ENCODE measurements at places on chromosomes 16 and 17.

DNA sequence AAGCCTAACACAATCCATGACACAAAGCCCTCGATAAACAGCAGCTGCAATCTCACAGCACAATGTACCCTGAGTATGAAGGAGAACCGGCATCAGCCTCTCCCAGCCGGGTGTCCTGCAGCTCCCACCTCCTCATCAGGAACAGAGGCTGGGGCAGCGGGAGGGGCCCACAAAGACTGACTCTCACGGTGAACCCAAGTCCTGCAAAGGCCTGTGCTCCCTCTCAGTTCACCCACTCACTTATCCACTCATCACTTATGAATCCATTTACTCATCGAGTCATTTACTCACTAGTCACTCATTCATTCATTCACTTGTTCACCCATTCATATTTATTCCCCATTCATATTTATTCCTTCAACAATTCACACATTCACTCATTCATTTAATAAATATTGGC, 11.6 kb downstream of the ZNF423 start:
- no peak for DNase-seq

- no peak for DNase-seq
These were observed 15.7 kb downstream of the FOXL1 start for GRCh38 chr16:86593913-86594620.

- no peak for DNase-seq
These were observed 22.2 kb upstream of the LCMT1 start for GRCh38 chr16:25089351-25089750.

DNA sequence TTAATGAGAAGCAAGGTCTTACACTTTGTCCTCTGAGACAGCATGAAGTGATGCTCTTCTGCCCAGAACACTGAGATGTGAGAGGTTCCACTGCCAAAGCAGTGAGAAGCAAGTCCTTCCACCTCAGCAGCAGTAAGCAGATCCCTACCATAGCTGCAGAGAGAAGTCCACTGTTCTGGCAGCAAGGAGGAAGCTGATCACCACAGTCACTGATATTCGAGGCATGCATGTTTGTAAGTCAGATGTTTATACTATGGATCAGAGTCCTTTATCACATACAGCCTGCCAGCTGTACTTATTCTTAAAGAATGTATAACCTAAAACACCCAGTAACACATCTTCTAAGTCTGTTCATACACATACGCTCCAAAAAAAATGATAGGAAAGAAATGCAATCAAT, 18.2 kb upstream of the METTL2A start:
- no peak for DNase-seq

DNA sequence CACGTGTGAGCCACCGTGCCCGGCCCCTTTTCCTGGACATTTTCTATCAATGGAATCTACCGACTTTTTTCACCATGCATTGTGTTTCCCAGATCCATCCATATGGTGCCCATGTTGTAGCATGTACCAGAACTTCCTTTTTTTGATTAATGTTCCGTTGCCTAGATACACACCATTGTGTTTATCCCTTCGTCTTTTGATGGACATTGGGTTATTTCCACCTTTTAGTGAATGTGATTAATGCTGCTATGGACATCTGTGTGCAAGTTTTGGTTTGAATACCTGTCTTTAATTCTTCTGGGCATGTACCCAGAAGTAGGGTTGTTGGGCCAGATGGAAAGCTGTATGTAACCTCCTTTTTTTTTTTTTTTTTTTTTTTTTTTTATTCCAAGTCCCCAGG, 79.8 kb downstream of the NT5M start:
- no peak for DNase-seq

DNA sequence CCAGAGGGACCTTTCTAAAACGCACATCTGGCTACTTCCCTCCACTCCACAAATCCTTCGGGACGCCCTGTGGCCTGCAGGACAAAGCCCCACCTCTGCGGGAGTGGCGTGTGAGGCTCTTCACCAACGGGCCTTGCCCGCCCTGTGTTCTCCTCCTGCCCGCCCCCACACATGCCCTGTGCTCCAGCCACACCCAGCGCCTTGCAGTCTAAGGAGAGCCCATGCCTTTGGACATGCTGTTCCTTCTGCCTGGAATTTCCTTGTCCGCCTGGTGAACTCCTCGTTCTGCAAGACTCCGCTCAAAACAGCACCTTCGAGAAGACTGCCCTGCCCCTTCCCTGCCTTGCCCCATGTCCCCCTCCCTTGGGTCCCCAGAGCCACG, 7.4 kb downstream of the ELOB start:
- DNase-seq: peak; percentile 85

DNA sequence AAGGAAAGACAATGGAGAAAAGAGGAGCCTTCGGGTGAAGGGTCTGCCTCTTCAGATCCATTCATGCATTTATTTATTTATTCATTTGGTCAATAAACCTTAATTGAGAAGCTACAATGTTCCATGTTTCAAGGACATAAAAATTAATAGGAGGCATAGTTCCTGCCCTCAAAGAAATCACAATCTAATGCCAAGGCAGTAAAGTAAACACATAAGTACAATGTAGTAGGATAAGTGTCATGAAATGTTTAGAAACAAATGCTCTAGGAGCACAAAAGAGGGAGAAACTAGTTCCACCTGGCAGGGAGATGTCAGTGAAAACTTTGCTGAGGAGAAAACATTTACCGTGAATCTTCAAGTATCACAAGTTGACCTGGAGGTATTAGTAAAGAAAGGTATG, 103.5 kb upstream of the NOG start:
- DNase-seq: no peak

GRCh38 chr16:30997725-30998711, 12.4 kb downstream of the STX1B start:
- DNase-seq: peak; percentile 93

GRCh38 chr17:70168977-70169708, at the start of gene KCNJ2:
KCNJ2 (plus strand) TSS chr17:70169532; CDS start chr17:70175040, 5,508 bp downstream.
- DNase-seq: peak; percentile 52

GRCh38 chr16:52398021-52398420, 148.9 kb downstream of the TOX3 start:
- DNase-seq: no peak

DNA sequence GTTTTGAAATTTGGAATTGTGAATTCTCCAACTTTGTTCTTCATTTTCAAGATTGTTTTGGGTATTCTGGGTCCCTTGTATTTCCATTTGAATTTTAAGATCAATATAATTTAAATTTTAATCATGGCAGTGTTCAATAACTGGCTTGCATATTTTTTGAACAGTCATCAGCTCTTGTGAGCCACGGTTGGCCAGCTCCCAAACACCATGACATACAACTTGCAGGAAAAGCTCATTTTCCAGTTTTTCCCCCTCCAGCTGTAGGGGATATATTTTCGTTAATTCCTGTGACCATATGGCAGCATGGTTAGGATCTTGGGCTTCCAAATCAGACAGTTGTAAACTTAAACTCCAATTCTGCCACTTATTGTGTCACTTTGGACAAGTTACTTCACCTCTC, 690.1 kb downstream of the WWOX start:
- DNase-seq: no peak

DNA sequence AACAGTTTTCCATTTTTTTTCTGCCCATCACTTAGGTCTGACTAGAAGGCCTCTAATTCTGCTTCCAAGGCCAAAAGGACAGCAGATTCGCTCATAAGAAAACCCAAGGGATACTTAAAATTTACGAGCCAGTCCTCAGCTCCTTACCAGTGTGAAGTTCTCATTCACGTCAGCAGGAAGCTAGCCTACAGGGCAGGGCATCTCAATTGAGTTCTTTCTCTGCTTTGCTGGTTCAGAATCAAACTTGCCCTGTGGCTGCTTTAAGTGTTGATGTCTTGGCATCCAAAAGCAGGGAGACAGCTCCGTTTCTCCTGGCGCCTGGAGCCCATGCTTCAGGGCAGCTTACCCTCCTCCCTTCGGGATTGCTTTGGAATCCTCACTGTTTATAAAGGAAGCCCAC, 136.0 kb downstream of the ANKFN1 start:
- no peak for DNase-seq

Measured in amniotic epithelial cell (primary cell).